ENCODE measurements at places on chromosomes 13 and 19. TPM values are rescaled to one million over a fixed set of nuclear protein-coding genes. Genes with fewer than 3 reads are reported as not detected.

Gene CEACAM6
- not detected for total RNA-seq

GRCh38 chr13:75754936-75755335 lies 118.8 kb downstream of the LMO7 start:
- H3K27ac ChIP-seq, result no peak overlapping the region
- no peaks in the 10 kb centered on the region for H3K36me3 ChIP-seq
- no peaks in the 10 kb centered on the region for H3K27me3 ChIP-seq

- H3K27me3 ChIP-seq, result no peaks in the 10 kb centered on the region
- DNase-seq, result no peak
- H3K27ac ChIP-seq, result no peak overlapping the region
- no peak overlapping the region for H3K4me3 ChIP-seq
- peaks cover 65% of the 10 kb centered on the region for H3K36me3 ChIP-seq
Measured at GRCh38 chr19:35729763-35730162, 12.0 kb downstream of the KMT2B start.

GRCh38 chr19:15779756-15780476 lies 7.5 kb upstream of the OR10H5 start:
- H3K4me3 ChIP-seq, result no peak overlapping the region
- no peak overlapping the region for H3K27ac ChIP-seq
- no peaks in the 10 kb centered on the region for H3K36me3 ChIP-seq
- peaks cover 7% of the 10 kb centered on the region for H3K27me3 ChIP-seq
- no peak for DNase-seq

- no peaks in the 10 kb centered on the region for H3K27me3 ChIP-seq
- DNase-seq, result no peak
- H3K4me1 ChIP-seq, result peaks cover 96% of the 10 kb centered on the region
- no peaks in the 10 kb centered on the region for H3K36me3 ChIP-seq
Measured at GRCh38 chr19:15293781-15294491, 38.4 kb downstream of the BRD4 start.

DNA sequence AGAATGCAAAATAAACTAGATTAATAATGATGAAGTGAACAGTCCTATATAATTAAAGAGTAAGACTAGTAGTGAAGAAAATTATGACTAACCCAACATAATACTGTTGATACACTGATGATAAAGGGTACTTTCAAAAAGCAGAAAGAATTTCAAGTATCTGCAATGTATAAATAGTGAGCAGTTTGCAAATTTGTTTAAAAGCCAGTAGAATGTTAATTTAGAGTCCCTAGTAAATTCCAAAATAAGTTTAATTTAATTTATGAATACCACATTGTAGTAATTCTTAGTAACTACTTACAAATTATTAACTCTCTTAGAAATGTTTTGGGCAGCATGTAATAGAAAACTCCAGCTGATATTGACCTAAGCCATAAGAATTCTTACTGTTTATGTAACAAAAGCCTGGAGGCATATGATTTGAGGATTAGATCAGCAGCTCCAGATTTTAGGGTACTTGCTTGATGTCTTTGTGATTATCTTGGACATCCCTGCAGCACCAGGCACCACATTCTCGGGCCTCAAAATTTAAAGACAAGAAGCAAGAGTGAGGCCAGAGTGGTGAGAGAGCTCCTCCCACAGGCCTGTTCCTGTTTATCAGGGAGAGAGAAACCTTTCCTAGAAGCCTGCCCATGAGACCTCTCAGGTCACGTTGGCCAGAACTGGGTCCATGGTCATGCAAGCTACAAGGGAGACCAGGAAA lies 67.6 kb upstream of the TDRD3 start:
- no peak for DNase-seq
- no peak overlapping the region for H3K4me3 ChIP-seq
- no peak overlapping the region for H3K27ac ChIP-seq

DNA sequence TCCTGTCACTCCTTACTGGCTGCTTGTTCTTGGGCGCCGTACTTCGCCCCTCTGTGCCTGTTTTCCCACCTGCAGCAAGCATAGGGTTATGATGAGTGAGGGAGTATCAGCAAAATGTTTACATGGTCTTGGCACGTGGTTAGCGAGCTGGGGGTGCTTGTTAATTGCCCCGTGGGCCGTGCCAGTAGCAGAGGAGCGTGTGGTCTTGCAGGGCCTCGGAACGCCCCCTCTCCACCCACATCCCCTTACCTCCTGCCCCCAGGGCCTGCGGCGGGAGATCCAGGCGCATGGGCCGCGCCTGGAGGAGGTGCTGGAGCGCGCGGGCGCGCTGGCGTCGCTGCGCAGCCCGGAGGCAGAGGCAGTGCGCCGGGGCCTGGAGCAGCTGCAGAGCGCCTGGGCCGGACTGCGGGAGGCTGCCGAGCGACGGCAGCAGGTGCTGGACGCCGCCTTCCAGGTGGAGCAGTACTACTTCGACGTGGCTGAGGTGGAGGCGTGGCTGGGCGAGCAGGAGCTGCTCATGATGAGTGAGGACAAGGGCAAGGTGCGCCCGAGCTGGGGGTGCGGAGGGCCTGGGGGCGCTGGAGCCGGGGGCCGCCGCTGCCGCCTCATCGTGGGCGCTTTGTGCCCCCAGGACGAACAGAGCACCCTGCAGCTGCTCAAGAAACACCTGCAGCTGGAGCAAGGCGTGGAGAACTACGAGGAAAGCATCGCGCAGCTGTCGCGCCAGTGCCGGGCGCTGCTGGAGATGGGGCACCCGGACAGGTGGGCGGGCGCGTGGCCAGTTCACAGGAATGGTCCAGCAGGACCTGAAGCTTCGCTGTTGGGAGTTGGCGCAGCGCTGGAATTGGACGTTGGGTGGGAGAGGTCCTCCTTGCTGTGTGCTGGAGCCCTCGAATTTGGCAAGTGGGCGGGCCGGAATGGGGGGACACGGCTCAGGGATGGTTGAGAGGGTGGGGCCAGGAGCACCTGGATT lies 22.5 kb upstream of the SHKBP1 start:
- H3K36me3 ChIP-seq, result no peaks in the 10 kb centered on the region
- peaks cover 17% of the 10 kb centered on the region for H3K27me3 ChIP-seq
- H3K4me3 ChIP-seq, result no peak overlapping the region
- H3K27ac ChIP-seq, result no peak overlapping the region
- no peak for DNase-seq
